ENCODE measurements at places on chromosomes 5 and 9.

GRCh38 chr5:101942321-101942882, 353.7 kb downstream of the SLCO4C1 start:
- DNase-seq: no peak

DNA sequence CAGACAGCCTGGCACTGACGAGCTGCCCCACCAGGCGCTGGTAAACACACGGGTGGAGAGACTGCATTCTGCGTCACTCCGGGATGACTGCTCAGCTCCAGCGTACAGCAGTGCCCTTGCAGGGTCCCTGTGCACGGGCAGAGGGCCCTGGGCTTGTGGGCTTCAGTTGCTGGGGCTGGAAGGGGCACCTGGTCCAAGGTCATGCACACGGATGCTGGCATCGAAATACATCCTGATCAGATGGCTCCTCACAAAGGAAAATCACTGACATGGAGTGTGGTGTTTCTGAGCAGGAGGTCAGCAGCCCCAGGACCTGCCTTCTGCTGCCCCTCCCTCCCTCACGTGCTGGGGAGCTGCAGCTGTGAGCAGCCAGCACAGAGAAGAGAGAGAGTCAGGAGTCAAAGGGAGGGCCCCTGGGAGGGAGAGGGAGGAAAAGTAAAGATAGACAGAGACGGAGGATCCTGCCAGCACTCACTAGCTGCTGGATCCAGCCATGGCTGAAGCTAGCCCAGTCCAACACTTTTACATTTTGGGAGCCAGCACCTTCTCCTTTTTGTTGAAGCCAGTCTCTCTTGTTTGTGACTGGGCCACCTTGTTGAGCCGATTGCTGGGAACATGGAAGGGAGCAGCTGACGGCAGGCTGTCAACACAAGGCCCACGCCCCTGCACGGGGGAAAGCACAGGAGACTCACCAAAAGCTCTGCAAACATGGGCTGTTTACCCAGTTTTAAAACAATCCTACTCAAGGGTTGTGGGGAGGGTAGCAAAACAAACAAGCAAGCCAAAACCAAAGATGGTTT, 166.5 kb upstream of the PHYKPL start:
- DNase-seq: no peak

DNA sequence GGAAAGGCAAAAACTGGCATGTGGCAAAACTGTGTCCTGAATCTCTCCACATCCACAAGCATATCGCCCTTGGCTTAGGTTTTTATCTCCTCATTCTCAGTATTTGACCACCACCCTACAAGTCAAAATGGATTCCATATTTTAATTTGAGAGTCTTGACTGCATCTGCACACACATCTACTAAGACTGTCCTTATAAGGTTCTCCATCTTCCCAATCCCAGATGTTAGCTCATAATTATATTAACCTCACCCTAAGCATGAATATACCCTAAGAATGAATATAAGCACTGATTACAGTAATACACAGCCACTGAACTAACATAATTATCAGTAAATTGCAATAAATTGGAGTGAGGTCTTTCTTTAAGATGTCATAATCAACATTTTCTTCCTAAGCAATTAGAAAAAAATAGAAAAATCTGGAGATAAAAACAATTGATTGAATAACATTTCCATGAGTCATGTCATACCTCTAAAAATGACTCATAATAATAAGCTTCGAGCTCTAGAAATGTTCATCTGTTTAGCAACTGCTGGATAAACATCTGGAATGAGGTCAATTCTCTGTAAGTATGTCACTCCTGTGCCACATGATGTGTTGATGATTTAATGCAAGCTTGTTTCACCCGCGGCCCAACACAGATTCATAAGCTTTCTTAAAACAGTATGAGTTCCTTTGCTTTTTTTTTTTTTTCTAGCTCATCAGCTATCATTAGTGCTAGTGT, 39.9 kb upstream of the PAM start:
- no peak for DNase-seq

- DNase-seq: no peak
These were observed 276.8 kb downstream of the ADAMTS6 start for GRCh38 chr5:65204966-65205365.

DNA sequence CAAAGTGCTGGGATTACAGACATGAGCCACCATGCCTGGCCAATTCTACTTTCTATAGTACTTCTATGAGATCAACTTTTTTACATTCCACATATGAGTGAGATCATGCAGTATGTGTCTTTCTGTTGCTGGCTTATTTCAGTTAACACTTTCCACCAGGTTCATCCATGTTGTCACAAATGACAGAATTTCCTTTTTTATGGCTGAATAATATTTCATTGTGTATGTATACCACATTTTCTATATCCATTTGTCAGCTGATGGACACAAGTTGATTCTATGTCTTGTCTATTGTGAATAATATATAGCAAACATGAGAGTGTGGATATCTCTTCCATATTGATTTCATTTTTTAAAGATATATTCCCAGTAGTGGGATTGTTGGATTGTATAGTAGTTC, 17.2 kb downstream of the NLN start:
- no peak for DNase-seq

All from CD4-positive, alpha-beta T cell treated with Interleukin-17A for 1 hour (primary cell).